ENCODE measurements at places on chromosomes 5 and 9.

DNA sequence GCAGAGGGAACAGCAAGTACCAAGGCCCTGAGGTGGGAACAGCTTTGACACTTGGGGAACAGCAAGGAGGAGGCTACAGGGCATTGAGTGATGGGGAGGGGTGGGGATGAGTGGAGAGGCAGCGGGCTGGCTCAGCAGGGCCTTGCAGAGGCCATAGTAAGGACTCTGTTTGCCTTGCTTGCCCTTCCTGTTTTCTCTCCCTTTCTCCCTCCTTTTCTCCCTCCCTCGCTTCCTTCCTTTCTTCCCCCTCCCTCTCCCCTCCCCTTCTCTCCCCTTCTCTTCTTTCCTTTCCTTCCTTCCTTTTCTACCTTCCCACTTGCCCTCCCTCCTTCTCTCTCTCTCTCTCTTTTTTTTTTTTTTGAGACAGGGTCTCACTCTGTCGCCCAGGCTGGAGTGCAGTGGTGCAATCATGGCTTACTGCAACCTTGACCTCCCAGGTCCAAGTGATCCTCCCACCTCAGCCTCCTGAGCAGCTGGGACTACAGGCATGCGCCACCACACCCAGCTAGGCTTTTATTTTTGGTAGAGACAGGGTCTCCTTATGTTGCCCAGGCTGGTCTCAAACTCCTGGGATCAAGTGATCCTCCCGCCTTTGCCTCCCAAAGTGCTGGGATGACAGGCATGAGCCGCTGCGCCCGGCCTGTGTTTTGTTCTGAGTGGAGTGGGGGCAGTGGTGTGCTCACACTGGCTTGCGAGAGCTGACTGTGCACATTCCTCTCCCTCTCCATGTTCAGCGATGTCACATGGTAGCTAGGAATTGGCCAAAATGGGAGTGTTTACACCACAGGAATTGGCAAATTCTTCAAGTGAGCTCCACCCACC lies 17.1 kb downstream of the IER5L start:
- no peak for DNase-seq

GRCh38 chr5:160787240-160787639 lies 64.8 kb downstream of the ATP10B start:
- peak; percentile 4 for DNase-seq

DNA sequence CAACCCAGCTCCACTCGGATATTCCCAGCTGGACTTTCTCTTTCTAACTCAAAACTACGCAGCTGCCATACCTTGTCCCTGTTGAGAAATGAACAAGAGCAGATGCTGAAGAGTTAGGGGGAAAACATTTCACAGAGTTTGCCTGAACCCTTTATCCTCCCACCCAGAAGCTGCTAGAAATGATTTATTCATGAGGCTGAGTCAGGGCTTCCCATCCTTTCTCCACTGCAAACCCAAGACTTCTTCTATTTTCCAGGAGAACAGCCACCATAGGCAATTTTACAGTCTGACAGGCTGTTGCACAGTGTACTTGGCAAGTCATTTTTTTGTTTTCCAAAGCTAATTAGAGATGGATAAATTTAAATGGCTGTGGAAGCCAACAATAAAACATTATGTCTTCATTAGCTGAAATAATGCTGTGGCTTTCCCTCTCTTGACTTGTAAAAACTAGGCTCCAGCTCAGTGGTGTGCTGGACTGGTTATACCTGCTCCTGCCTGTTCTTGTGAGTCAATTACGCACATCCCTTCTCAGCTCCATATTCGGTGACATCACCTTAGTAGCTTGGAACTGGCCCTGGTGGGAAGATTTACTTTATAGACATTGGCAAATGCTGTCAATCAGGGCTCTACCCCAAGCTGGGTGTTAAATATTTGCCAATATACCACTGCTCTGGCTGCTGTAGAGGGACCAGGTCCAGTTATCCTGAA lies 71.9 kb downstream of the KIF4B start:
- DNase-seq = no peak

GRCh38 chr5:179298181-179298993 lies 46.9 kb downstream of the ADAMTS2 start:
- DNase-seq = no peak

DNA sequence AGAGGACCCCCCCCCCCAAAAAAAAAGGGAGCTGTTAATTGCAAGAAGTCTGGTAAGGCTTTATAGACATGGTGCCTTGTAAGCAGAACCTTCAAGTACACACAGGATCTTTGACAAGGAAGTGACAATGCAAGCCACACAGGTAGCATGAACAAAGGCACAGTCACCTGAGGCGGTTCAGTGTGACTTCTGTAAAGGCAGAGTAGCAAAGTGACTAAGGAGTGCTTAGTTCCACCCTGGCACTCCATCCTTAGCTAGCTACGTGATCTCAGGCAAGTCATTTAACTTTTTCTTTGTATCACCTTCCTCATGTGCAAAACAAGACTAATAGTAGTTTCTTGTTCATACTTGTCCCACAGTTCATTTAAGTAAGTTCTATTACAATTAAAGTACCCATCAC lies 282.0 kb downstream of the PRELID2 start:
- no peak for DNase-seq

DNA sequence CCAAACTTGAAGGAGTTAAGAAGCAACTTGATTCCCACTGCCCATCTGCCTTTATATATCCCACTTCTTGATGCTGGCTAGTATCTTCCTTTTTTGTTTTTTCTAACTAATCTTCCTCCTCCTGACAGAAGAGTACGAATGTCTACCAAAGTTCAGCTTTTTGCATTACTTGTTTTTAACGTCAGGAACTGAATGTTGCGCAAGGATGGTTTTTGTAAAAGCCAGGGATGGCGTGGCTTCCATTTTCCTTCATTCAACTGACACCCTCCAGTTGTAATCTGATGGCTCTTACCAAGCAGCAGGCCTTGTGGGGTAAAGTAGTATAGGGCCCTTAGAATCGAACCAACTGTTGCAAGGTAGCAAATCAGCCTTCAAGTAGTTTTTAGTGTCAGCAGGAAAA lies 70.8 kb upstream of the GPR151 start:
- no peak for DNase-seq

DNA sequence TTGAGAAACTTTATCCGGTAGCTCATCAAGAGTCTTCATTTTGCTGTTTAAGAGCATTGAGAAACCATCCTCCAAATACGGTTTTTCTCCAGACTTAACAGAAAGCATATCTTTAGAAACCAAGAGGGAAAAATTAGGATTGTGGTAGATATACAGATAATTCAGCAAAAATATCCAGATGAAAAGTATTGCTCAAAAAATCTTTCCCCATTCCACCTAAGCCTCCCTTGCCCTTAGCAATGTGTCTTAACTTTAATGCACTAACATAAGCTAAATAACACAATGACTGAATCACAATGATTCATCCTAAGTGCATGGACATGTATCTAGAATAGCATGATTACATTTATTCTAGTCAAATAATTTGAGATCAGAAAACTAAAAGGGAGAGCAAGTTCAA lies 130.3 kb upstream of the TARS1 start:
- no peak for DNase-seq

DNA sequence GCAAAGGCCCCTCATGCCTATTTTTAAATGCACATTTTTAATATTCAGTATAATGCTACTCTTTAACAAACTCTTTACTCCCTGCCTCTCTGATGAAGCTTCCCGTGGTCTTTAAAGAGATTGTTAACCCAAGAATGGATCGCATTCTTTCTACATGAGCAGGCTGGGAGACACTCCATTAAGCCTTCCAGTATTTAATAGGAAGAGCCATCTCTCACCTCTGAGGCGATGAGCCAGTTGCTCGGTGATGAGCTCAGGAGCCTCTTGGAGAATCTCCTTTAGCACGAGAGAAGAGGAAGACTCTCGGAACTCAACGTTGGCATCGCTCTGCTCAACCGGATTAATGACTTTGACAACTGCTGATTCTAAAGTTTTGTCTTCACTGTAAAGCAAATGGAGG lies 59.6 kb downstream of the PRUNE2 start:
- no peak for DNase-seq

GRCh38 chr9:77759391-77759790 lies 111.3 kb upstream of the GNA14 start:
- no peak for DNase-seq

GRCh38 chr5:127373858-127374491 lies 83.4 kb downstream of the MEGF10 start:
- DNase-seq = no peak

DNA sequence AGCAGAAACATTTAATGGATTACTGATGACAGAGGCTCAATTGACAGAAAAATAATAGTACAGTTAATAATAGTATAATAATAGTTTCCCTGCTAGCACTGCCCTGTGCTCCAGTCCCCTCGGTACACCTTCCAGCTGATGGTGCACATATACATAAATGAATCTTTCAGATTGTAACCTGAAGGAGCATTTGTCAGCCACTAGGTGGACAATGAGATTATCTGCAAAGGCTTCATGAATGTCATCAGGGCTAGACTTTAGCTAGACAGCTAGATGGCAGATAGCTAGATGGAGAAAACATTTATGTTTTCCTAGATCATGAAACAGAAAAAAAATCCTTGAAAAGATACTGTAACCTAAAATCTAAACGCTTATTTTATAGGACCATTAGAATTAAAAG lies 304.4 kb upstream of the SMC2 start:
- DNase-seq = no peak

DNA sequence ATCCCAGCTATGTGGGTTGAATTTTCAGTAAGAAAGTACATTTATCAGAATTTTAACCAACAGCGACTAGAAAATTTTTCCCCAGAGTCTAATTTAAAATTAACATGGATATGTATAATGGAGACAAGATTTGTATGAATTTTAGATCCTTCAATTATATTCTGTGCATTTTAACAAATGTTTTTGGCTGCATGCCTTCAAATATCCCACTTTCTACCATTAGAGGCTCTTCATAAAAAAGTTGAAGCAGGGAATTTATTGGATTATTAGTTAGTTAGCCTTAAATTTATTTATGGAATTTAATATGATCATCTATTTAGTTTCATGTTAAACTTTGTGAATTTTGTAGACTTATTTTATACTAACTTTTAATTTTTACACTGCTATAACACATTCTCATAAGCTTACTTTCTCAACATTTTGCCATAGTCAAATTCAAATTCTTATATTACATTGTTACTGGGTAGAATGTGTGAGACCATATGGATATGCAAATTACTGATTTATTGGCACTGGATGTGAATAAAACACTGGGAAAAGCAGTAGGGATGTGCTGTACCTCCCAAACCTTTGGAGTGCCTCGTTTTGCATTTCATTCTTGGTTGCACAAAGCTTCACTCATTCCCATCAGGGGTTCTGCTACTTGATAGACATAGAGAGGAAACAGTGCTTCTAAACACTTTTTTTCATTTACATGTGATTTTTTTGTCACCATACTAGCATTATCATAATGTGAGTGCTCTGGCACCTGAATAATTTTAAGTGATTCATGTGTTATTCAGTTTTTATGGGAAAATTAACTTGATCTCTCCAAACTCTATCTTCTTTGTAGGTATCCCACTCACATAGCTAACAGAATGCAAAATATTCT lies 491.8 kb upstream of the COX7C start:
- no peak for DNase-seq

GRCh38 chr5:72452515-72453245 lies 54.5 kb downstream of the ZNF366 start:
- DNase-seq = no peak

DNA sequence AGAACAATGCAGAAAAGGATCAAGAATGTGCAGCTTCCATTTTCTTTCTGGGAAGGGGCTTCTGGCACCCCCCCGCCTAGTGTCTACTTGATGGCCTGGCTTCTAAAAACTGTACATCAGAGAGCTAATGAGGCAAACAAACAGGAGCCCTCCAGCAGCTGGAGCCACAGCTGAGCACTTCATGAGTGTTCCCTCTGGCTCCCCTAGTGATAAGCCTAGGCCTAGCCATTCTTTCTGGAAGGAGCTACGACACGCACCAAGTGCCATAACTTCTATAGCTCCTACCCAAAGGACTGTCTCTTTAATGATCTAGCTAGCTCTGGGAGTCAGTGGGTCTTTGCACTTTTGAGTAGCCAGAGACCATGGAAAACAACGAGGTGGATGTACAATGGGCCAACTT lies 66.1 kb downstream of the DNAH5 start:
- DNase-seq = no peak

GRCh38 chr9:88808019-88808656 lies 183.1 kb upstream of the S1PR3 start:
- DNase-seq = no peak

GRCh38 chr5:150428106-150428876 lies 15.6 kb upstream of the CD74 start:
- no peak for DNase-seq

GRCh38 chr5:139912158-139912557 lies 116.5 kb downstream of the PSD2 start:
- no peak for DNase-seq

- no peak for DNase-seq
Observed at GRCh38 chr5:83162601-83163000, 85.3 kb downstream of the XRCC4 start.

DNA sequence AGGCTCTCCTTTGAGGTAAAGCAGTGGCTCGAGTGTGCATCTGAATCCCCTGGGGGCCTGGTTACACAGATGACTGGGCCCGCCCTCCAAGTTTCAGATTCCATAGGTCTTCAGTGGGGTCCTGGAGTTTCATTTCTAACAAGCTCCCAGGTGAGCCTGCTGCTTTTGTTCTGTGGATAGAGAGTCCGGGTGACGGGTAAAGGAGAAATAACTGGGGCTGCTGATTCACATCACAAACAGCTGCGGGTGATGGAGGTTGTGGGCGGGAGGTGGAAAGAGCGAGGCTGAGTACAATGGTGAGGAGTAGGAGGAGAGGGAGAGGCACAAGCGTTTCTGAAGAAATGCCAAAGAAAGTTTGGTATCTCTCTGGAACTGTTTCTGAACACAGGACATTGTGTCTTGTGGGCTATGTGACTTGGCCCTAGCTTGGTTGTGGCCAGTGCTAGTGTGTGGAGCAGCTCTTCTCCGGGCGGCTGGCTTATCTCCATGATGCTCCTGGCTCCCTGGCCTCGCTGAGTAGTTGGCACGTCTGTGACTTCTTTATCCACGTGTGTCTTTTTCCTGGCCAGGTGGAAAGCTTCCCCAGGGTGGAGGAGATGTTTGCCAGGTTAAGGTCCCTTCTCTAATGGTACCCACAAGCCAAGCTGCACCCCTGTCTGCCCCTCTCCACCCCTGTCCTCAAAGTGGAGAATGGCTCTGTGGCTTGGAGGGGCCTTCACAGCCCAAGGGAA lies 61.7 kb downstream of the HSPA4 start:
- DNase-seq = no peak

DNA sequence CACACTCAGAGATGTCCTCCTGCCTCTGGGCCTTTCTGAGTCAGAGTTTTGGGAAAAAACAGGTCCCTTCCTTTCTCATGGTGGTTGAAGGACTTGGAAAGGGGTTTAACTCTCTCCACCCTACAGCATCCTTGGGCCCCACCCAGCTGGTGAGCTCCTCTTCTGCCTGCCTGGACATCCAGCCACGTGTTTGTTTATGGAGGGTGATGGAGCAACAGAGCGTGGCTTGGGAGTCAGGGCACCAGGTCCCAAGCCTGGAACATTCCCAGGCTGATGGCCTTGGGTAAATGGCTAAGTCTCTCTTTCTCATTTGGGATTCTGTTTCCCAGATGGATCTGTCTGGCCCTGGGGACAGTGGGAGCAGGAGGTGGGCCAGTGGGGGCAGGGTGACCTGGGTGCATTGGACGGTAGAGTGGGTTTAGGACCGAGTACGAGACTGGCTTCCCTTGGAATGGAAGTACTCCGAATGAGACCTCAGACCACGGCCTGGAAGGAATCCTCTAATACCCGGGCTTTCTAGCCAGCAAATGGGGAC lies 141.1 kb upstream of the IRX2 start:
- no peak for DNase-seq

- peak; percentile 73 for DNase-seq
Observed at GRCh38 chr5:68285851-68286611, 70.5 kb downstream of the PIK3R1 start.
